ENCODE measurements at places on chromosomes 5 and 9. TPM values are rescaled to one million over a fixed set of nuclear protein-coding genes. Genes with fewer than 3 reads are reported as not detected.

Gene FAM163B
- not detected for total RNA-seq

Gene RLN2
- total RNA-seq, result 0.43 TPM

Gene SHROOM1
- total RNA-seq, result 6.5 TPM

Gene INSL4
- total RNA-seq, result not detected

Gene PLGRKT
- 20.3 TPM for total RNA-seq

Gene AQP3
- 0.97 TPM for total RNA-seq

Gene BDP1
- 28.5 TPM for total RNA-seq

Measured in fibroblast of villous mesenchyme (primary cell).